ENCODE measurements at places on chromosomes 6 and 20.

DNA sequence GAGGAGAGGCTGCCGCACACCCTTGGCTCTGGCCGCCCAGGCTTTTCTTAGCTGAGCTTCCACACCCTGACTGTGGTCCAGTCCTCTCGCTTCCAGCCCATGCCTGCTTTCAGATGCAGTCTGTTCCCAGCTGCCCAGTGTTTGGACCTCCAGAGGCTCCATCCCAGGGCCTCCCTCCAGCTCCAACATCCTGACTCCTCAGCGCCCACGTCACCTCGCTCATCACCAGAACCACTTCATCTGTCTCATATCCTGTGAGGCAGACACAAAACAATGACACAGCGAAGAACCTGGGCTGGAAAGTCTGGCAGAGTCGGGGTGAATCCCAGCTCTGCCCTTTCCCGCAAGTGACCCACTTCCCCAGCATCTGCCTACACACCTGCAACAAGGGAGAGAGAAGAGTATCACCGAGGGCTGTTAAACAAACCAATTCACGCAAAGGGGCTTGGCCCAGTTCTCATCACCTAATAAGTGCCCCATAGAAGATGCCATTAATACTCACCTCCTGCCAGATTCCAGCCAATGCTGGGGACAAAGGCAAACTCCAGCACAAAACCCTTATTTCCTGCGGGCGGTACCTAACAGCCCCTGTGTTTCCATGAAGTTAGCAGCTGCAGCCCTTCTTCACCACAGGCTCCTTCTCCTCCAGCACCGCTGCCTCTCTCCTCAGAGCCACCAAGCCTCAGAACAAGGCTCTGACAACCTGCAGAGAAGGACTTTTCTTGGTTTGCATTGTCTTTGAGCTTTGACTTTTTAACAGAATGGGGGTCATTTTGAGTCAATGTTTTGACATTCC is 133.4 kb upstream of the CDH4 start:
- H3K27me3 ChIP-seq: peaks cover 2% of the 10 kb centered on the region
- H3K36me3 ChIP-seq: no peaks in the 10 kb centered on the region
- no peak overlapping the region for H3K27ac ChIP-seq
- DNase-seq: no peak

GRCh38 chr6:163263998-163264661 is 150.4 kb upstream of the QKI start:
- no peaks in the 10 kb centered on the region for H3K36me3 ChIP-seq
- H3K4me1 ChIP-seq: peaks cover 5% of the 10 kb centered on the region
- DNase-seq: no peak
- H3K4me3 ChIP-seq: no peak overlapping the region
- no peak overlapping the region for H3K27ac ChIP-seq

DNA sequence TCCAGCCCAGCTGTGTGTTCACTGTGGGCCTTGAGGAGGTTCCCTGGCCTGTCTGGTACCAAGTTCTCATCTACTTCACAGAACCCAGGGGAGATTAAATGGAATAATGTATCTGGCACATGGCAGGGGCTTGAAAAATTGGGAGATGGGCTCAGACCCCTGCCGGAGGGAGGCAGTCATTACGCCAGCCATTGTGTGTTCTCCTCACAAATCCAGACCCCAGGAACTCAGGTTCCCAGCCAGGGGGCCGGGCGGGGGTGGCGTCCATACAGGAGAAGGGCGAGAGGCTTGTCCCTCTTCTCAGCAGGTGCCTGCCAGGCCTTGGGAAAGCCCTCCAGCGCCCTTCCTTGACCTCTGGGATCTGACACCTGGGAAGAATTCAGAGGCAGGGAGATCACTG is 8.1 kb downstream of the NOL4L start:
- H3K27ac ChIP-seq: peak overlapping the region; percentile 31
- H3K36me3 ChIP-seq: no peaks in the 10 kb centered on the region
- peaks cover 49% of the 10 kb centered on the region for H3K4me1 ChIP-seq

DNA sequence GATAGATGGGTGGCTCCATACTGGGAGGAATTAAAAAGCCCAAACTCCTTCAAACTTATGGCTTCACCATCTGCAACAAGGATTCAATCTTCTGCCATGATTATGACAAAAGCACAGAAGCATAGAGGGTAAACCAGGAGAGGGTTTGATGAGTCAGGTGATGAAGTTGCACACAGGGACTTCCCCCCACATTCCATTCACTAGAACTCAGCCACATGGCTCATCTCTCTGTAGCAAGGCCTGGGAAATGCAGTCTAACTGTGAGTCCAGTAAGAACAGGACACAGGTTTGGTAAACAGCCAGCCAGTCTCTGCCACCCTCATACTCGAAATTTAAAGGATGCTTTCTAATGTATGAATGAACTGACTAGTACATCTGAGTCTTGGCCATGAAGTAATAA is 142.9 kb downstream of the HIVEP2 start:
- no peaks in the 10 kb centered on the region for H3K27me3 ChIP-seq
- peaks cover 37% of the 10 kb centered on the region for H3K36me3 ChIP-seq
- DNase-seq: peak; percentile 68
- H3K4me1 ChIP-seq: peaks cover 92% of the 10 kb centered on the region
- peak overlapping the region; percentile 93 for H3K27ac ChIP-seq

DNA sequence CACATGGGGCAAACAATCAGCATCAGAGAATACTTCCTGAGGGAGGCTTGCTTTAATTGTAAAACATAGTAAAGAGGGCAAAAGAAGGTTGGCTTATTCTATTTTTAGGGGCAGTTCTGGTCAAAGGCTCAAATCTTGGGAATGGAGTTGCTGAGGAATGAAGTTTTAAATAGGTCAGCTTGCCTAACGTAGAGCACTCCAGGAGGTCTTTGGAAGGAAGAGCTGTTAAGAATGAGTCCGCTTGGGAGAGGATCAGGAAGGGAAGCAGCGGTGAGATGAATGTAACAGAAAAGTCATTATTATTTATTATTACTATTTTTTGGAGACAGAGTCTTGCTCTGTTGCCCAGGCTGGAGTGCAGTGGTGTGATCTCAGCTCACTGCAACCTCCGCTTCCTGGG is 108.7 kb downstream of the ZFAND3 start:
- H3K27ac ChIP-seq: no peak overlapping the region
- H3K36me3 ChIP-seq: peaks cover 4% of the 10 kb centered on the region
- no peaks in the 10 kb centered on the region for H3K27me3 ChIP-seq
- no peak overlapping the region for H3K4me3 ChIP-seq
- no peak for DNase-seq

DNA sequence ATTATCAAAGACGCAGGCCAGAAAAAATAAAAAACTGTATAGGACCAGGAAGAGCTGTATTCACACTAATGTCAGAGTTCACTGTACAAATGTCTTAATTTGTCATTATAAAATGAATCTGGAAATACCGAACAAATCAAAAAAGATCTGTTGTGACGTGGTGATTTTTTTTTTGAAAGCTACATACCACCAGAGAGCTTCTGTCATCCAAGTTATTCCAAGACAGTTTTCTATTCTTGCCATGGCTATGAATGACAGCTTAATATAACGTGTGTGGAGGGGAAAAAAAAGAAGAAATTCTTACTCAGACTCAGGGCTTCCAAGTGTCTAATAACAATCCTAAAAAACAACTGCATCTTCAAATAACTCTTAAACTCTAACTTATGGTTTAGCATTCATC is 328.8 kb upstream of the BTBD3 start:
- H3K27me3 ChIP-seq: no peaks in the 10 kb centered on the region
- H3K27ac ChIP-seq: no peak overlapping the region
- H3K36me3 ChIP-seq: no peaks in the 10 kb centered on the region
- H3K4me3 ChIP-seq: no peak overlapping the region

Data from activated CD8-positive, alpha-beta T cell treated with anti-CD3 and anti-CD28 coated beads for 36 hours (primary cell).